ENCODE measurements at places on chromosomes 1 and 21. TPM values are rescaled to one million over a fixed set of nuclear protein-coding genes. Genes with fewer than 3 reads are reported as not detected.

GRCh38 chr1:182054698-182055326 is 6.7 kb downstream of the ZNF648 start:
- peak; percentile 54 for DNase-seq

DNA sequence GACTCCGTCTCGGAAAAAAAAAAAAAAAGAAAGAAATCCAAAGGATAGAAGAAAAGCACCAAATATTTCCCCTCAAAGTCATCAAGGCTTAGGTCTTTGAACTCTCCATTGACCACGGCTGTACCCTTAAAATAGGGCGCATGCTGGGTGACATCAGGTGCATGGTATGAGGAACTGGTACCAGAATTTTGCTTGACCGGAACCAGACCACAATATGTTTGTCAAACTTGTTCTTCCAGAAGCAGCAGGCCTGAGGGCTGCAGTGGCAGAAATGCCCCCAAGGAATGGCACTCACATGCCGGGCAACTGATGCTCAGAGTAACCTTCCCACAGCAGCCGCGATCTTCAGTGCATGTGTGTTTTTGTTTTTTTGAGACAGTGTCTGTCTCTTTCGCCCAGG is 21.0 kb downstream of the RCC1 start:
- no peak for DNase-seq

DNA sequence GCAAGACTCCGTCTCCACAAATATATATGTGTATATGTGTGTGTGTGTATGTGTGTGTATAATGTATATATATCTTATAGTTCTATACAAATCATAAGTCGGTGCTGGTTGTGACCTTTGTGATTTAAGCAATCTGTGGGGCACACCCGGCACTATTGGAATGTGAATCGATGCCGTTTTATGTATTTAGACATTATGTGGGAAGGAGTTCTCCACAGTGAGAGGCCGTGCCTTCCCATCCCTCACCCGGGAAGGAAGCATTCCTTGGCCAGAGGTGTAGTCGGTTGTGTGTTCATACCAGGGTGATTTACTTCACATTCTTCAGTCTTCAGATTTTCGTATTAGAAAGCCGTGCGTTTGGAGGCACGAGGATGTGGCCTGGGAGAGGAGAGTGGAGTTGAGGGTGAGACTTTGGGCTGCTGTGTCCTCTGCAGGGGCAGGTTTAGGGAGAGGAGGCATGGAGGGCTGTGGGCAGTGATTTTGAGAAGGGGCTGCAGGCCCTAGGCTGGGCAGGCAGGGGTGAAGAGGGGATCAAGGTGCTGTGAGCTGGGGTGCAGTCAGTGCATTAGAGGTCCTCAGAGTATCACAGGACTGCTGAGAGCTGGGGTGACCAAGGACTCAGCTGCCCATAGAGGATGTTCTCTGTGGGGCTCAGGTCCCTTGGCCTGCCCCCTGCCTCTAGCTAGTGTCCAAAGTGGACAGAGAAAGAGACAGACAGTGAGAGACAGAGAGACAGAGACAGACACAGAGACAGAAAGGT is 57.7 kb downstream of the TRIM11 start:
- no peak for DNase-seq

RPE65 gene
- not detected for total RNA-seq

GRCh38 chr1:89809556-89809955 is 11.3 kb upstream of the LRRC8D start:
- DNase-seq = no peak

CTTNBP2NL gene
- total RNA-seq = 2.5 TPM

LAPTM5 gene
- total RNA-seq = 206 TPM

RASSF5 gene
- total RNA-seq = 163 TPM

GRCh38 chr1:60833173-60833572 is 249.2 kb upstream of the NFIA start:
- DNase-seq = no peak

DNA sequence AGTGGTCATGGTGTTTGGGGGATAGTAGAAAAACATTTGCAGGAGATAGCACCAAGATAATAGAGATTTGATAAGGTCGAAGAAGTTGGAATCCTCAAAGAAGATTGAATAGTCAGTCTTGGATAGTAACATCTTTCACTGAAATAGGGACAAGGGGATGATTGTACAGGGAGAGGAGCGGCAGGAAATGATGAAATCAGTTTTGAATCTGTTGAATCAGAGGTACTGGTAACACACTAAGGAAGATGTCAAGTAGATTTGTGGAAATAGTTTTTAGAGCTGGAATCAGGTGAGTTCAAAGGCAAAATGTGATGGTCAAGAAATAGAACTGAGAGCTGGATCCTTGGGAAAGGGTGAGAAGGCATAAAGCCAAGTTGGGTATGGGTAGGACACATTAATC is 26.5 kb downstream of the CAP1 start:
- DNase-seq = no peak

GRCh38 chr1:184567637-184568036 is 180.8 kb downstream of the C1orf21 start:
- DNase-seq = no peak

DNA sequence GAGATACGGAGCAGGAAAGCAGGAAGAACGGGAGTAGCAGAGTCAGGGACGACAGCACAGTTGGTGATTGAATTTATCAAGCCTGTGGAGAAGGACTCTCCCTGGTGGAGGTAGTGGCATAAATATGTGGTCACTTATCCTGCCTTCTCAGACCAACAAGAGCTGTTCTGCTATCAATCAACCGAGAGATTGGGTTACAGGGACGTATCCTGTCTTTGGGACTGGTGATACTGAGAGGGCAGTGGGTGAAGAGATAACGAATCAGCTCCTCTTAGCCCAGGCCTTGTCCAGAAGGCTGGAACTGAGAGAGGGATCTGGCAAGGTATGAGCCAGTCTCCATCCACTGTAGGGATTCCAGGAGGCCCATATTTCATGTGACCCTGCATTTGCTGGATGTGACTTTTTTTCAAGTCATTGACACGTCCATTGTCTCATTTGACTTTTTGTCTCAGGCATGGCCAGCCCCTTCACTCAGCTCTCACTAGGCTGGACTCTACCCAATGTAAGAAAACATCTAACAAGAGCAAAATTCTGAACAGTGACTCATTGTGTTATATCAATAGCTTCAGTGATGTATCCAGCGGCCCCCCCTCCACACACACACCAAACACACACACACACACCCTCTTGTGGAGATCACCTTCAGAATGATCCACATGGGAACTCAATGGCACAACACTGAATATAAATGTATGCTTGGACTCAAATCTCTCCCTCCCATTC is 11.3 kb downstream of the C1orf116 start:
- DNase-seq = no peak

- no peak for DNase-seq
These were observed 230.9 kb downstream of the TM2D1 start for GRCh38 chr1:61494000-61494399.

CDCA8 gene
- 37.4 TPM for total RNA-seq

DNA sequence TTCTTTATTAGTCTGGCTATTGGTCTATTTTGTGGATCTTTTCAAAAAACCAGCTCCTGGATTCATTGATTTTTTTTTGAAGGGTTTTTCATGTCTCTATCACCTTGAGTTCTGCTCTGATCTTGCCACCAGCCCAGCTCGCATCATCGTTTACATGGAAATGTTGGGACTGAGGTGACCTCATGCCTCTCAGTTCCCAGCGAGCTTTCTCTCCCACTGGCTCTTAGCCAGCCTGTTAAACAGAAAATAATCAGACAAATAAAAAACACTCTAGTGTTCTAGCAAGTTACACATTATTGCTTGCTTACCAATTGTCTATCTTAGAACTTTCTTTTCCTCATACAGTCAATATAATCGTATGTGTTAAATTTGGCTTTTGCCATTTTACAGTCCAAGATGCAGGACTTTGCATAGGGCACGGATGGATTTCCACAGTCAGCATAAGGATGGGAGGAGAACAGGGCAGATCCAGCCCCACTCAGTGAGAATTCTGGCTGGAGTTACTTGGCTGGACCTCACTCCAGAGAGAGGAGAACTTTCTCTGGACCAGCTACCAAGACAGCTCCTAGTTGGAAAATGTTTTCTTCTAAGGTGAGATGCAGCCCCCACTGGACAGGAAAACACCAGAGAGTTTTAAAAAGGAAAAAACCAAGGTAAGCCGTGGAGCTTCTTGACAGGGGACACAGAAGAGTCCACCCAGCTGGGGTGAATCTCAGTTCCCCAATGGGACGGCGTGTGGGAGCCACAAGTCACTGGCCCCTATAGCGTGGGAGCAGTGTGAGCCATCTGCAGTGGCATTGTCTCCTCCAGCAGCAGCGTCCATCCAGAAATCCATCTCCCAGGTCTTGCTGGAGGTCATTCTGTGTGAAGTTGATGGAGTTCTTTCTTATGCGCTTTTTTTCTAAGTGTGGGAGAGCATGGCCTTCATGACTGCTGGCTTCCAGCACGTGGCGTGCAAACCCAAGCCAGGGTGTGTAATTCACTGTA is 17.6 kb downstream of the PGBD2 start:
- no peak for DNase-seq
